Stimulated activated CD4-positive, alpha-beta T cell treated with anti-CD3 and anti-CD28 coated beads, Interleukin-1b, Interleukin-23, amount 100 ng/mL, for 1 hour (primary cell): ENCODE measurements at places on chromosomes 1 and 21.
A peak's percentile ranks its signal among the peaks of the same experiment; 100 is the strongest.

GRCh38 chr1:234709473-234710228 lies 99.7 kb upstream of the IRF2BP2 start:
- DNase-seq = no peak

GRCh38 chr1:7350804-7351203 lies 420.3 kb upstream of the VAMP3 start:
- DNase-seq = no peak

DNA sequence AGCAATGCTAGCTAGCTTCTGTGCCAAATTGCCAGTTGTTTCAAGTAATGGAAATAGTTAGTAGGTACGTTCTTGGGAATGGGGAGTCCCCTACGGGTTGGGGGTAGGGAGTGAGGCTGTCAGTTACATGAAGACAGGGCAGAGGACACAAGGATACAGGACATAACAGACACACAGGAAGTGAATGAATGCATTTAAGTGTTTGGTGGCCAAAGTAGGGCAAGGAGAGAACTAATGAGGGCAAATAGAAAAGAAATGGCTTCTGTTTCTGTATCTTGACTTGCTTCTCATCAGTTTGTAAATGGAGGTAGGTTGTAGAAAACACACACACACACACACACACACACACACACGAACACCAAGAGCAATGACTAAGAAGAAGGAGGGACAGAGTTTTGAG lies 142.2 kb downstream of the S1PR1 start:
- DNase-seq = no peak

DNA sequence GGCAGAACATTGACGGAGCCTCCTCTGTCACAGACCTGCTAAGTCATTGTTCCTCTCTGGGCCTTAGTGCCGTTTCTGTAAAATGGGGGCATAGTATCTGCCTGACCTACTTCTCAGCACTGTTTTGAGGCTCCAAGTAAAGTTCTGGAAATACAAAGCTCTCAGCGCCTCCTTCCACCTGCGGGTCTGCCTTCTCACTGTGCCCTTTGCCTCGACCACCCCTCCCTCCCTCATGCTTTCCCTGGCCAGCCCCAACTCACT lies 15.4 kb upstream of the WASF2 start:
- no peak for DNase-seq

DNA sequence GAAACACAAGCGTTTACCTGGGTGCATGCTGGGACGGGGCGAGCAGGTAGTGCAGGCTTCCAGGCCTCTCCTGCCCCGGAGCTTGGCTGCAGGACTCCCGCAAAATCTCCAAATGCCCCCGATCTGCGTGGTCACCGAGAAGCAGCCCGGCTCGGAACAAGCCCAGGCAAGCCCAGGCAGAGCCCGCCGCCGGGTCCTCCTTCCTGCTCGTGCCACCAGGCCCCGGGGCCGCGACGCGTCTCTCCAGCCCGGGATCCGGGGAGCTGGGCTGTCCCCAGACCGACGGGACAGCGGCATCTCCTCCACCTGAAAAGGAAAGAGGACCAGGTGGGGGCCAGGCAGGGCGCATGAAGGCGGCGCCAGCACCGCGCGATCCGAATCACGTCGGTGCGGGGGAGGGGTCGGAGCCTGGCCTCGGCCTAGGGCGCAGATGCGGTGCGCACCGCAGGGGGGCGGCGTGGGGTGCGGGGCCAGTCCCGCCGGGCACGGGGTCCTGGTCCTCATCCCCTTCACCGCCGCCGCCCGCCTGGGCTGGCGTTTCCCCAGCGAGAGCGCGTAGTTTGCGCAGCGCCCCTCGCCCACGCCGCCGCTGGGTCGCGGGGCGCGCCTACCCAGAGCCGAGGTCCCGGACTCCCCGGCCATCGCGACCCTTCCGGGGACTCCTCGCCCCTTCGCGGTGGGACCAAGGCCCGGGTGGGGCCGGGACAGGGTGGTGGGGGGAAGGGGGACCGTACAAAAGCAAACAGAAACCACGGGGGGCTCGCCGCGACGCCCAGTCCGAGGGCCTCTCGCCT lies 52.4 kb upstream of the H6PD start:
- no peak for DNase-seq

- DNase-seq = no peak
Measured at GRCh38 chr1:45446950-45447672, 43.9 kb downstream of the TESK2 start.

DNA sequence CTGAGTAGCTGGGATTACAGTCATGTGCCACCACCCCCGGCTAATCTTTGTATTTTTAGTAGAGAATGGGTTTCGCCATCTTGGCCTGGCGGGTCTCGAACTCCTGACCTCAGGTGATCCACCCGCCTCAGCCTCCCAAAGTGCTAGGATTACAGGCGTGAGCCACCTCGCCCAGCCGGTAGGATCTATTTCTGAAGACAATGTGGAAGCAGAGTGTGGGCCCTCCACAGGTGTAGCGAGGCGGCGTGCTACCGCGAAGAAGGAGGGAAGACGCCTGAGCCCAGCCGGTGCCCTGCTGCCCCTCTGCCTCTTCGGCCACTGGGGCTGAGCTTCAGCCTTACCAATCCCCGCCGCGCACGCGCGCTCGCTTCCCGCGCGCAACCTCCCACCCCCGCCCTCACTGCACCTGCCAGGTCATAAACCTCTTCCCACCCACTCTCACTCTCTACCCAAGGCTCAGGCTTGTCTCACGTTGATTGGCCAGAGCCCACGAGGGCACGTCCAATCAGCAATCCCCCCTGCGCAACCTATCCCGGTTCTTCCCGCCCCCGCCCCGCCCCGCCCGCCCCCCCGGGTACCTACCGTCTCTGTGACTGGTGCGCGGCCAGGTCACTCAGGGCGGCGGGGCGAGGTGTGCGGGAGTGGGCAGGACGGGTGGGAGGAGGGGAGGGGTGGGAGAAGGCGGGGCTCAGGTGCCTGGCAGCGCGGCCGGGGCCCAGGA lies 409 bp upstream of the HOOK1 start:
- peak; percentile 80 for DNase-seq

DNA sequence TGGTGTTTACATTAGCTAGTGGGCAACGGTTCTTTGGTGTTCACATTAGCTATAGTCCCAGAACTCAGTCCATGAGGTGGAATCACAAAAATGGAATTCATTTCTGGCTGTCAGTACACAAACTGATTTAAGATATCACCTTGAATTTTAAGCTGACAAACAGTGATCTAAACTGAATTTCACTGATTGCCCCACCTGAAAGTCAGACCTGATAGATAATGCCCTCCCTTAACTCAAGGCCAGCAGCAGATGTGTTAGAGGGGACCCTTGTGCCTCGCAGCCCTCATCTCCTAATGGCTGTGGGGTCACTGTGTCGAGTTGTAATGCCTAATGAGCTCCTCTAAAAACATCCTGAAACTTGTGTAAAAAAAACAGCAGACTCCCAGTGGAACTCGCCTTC lies 8.6 kb downstream of the ARF1 start:
- no peak for DNase-seq

- DNase-seq = no peak
Measured at GRCh38 chr21:41406340-41406739, 19.7 kb upstream of the MX1 start.

GRCh38 chr1:115469703-115470476 lies 131.8 kb upstream of the NGF start:
- DNase-seq = no peak

- DNase-seq = no peak
Measured at GRCh38 chr1:205972081-205972480, 28.8 kb upstream of the SLC26A9 start.

GRCh38 chr1:11842154-11843041 lies 5.2 kb downstream of the NPPA start:
- no peak for DNase-seq

GRCh38 chr1:54024358-54024757 lies 6.4 kb upstream of the LDLRAD1 start:
- no peak for DNase-seq

DNA sequence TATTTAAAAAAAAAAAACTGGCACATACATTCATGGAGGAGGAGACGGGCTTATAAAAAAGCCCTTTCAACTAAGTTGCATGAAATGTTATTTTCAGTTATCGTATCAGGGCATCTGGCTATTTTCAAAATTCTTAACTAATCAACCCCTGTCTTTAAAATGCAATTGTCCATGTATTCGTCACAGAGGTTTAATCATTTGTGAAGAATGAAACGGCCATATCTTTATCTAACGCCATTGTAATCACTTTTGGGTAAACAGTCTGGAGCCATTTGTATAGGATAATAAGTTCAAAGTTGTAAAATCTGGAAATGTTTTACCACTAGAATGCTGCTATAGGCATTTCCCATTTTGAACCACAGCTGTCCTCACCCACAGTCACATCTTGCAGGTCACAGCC lies 30.4 kb downstream of the SLC30A10 start:
- DNase-seq = no peak

DNA sequence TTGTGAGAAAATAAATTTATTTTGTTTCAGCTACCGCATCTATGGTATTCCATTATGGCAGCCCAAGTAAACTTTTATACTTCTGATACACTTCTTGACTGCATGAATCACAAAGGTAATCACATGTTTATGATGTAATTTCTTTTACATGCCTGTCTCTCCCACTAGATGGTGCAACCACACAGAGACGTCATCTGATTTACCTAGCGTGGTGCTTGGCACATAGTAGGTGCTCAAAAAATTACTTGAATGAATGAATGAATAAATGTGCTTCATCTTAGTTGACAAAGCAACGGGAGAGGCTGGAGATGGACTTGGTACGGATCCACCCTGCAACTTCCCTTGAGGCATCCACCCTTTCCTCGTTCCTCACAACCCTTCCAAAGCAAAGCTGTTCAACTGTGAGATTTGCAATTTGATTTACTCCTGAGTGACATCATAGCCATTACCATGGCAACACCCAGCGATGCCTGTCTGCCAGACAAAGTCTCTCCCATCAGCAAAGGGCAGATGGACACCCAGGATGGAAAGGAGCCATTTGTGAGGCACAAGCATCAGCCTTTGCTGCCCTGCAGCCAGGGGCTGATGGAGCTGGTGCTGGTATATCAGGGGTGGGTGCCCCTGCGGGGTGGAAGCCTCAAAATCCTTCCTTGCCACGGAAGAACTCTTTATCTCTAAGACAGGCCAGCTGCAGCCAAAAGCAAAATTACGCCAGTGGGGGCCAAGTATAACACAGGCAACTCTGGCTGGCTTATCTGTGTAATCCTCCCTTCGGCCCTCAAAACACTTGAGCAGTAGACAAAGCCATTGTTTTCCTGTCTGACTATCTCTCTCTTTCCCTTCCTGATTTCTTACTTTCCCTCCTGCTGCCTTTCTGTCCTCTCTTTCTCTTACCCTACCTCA lies 18.9 kb upstream of the VWA5B1 start:
- DNase-seq = no peak

GRCh38 chr1:117014209-117014608 lies 12.6 kb downstream of the CD101 start:
- no peak for DNase-seq

GRCh38 chr1:183443011-183443410 lies 24.8 kb upstream of the NMNAT2 start:
- no peak for DNase-seq

DNA sequence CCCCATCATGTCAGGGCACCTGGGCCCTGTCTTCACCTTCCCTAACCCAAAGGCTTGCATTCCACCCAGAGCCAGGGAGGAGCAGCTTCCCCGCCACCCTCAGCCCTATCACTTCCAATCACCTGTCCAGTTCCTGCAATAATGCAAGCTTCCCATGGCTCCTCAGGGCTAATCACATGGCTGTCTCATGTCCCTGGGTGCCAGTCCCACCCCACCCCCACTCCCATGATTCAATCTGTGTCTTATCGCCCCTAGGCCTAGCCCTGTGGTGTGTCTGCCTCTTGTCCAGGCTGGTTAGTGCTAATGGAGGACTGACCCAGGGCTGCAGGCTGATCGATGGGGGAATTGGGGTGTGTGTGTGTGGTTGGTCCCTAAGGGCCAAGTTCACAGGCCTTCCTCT lies 11.0 kb upstream of the PEAR1 start:
- DNase-seq = no peak
